Myocyte (in vitro differentiated cells): ENCODE measurements at places on chromosomes 3 and 15. TPM values are rescaled to one million over a fixed set of nuclear protein-coding genes. Genes with fewer than 3 reads are reported as not detected.

GRCh38 chr15:38921471-38921870 is 356.9 kb upstream of the RASGRP1 start:
- no peak for DNase-seq

GRCh38 chr15:36066757-36067156 is 512.7 kb upstream of the CDIN1 start:
- DNase-seq: no peak

Gene ALDH1A2
- total RNA-seq: 2.9 and 5.9 TPM in 2 replicates

Gene FOXB1
- total RNA-seq: not detected in 2 replicates

GRCh38 chr3:65334045-65334665 is 646.4 kb upstream of the ADAMTS9 start:
- DNase-seq: no peak

Gene ARPP21
- total RNA-seq: 299 and 379 TPM in 2 replicates

DNA sequence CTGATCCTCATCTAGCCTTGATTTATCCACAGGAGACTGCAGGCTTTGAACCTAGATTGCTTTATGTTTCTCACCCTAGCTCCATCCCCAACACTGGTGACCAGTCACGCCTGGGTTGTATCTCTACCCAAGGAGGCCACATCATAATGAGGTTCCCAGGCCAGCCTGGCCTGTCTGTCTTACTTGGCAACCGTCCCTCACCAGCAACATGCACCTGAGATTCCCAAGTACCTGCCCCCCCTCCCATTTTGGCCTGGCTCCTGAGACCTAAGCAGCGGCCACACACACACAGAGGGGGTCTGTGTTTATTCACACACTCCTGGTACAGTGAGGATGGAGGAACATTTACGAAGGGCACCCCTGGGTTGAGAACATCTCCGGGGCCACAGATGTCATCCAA is 2.4 kb downstream of the CAMK2N2 start:
- no peak for DNase-seq
